ENCODE measurements at places on chromosomes 16 and 17.

DNA sequence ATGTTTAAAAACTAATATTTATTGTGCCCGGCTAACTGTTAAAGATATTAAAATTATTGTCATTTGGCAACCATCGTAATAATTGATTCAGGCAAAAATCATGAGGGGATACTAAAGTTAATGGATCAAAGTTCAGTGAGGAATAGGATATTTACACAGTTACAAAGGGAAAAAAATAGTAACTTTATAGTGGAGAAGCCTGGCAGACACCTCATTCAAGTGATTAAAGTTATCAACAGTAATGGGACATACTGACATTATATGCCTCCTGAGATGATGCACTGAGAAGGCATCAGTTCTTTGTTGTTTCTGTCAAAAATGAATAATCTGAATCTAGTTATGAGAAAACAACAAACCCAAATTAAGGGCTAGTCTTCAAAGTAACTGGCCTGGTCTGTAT is 77.1 kb downstream of the NLK start:
- DNase-seq: no peak

- DNase-seq: no peak
These were observed 75.6 kb upstream of the HNF1B start for GRCh38 chr17:37820313-37820994.

- DNase-seq: no peak
These were observed 7.8 kb downstream of the ITGAX start for GRCh38 chr16:31362476-31363405.

GRCh38 chr16:88649924-88650748 is 717 bp downstream of the CYBA start:
- DNase-seq: no peak

DNA sequence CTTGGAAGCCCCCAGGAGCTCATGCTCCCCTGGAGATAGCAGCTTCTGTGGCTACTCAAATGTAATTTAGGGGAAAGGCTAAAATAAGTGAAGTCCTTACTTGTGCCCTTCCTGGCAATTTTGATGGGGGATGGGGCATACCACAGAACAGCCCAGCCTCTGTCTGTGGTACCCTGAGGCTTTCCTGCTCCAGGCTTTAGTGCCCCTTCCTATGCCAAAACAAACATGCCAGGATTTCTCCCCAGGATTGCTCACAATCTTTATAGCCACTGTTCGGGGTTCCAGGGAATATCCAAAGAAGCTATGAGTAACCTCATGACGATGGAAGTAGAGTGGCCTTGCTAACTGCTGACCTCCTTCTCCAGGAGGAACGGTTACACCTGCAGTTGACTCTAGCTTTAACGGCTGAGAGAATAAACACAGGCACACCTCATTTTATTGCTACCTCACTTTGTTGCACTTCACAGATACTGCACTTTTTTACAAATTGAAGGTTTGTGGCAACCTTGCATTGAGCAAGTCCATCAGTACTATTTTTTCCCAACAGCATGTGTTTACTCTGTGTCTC is 24.9 kb downstream of the CCL4 start:
- no peak for DNase-seq

- no peak for DNase-seq
These were observed 16.3 kb downstream of the SLC47A1 start for GRCh38 chr17:19549746-19550623.

DNA sequence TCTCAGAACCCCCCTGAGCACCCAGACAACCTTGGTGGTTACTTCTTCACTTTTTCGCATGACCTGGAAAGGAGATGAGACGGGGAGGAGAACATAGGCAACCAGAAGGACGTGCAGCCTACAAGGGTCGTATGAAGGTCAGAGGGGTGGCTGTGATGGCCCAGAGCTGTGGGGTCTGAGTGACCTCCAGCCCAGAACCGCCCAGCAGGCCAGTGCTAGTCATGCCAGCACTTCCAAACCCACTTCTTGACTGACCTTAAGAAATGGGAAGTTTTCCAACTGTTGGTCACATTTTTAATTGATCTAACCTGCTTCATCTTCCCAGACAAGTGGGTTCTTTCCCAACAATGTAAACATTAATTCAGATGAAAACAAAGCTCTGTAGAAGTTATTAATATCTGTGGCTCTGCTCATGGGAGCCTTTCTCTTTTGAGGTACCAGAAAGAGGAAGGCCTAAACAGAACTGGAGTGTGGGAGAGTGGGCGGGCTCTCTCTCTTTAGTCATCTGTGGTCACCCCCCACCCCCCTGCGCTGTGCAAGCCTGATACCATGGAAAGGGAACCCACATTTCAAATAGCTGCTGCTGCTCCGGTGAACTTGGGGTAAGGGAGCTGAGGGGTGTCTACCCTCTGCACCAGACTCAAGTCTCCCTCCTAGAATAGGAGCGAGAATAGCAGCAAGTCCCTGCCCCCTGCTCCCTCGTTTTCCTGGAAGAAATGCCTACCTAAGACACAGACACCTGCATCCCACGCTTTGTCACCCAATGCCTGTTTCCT is 101.6 kb downstream of the RAB11FIP4 start:
- DNase-seq: no peak

GRCh38 chr16:12811441-12812383 is 8.0 kb upstream of the CPPED1 start:
- DNase-seq: no peak

DNA sequence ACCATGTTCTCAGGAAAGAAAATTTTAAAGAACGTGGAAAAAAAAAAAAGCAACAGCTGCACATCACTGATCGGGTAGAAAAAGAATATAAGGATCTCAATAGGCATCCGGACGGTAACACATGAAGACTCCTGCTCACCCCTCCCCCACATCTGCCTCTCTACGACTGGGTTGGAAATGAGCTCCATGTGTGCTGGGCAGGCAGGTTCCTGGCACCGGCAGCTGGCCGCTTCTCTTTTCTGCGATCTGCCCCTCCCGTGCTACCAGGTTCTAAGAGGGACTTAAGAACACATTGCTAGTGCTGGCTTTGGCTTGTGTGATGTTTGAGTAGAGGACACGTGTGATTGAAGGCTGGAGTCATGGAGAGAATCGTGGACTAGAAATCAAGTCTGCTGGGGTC is 115.5 kb downstream of the AATF start:
- no peak for DNase-seq

GRCh38 chr16:65745-66144 is 6.7 kb downstream of the RHBDF1 start:
- peak; percentile 68 for DNase-seq

DNA sequence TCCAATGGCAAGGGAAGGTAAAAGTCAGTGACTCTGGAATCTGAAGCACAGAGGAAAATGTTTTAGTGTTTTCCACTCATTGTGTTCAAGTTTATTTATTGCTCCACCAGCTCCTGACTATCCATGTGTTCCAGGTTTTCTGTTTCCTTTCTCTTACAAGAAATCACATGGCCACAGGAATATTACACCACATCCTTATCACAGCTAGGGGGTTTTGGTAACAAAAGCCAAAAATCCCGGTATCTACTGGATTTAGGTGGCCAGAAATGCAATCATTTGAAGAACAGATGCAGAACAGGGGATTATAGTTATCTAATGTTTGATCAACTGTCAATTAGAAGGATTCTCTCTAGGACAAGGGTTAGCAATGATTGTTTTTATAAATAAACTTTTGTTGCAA is 47.9 kb downstream of the STH start:
- DNase-seq: no peak

- no peak for DNase-seq
These were observed 236.4 kb upstream of the AXIN2 start for GRCh38 chr17:65797809-65798208.

DNA sequence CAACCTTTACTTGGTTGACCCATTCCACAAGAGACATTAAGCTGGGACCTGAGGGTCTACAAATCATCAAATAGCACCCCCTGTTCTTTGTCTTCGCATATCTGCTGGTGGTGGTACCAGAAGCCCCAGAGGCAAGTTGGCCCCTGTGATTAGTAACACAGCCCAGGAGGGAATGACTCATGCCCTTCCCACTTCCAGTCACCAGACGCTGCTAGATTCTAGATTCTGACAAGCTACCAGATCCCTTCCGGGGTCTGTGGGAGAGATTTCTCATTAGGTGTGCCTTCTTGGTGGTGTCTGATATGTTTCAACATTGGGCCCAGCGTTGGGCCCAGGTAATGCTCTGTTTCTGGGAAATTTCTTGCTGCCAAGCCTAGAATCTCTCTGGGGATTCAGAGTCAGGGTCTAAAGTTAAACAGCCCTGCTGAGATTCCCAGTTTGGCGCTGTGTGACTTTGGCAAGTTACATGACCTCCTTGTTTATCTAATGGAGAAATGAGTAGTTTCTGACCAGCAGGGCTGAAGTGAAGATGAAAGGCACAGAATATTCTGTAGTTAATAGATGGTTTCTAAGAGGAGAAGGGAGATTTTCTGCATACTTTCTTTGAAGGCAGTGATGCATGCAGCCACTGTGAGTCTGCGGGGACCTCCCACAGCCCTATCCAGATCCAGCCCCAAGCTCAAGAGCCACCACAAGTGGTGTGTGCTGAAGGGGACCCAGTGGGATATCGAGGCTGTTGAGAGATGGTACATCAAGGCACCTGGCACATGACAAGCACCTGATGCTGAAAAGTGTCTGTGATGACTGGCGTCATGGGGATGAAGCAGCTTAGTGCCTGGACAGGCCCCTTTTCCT is 3.9 kb downstream of the TRPV2 start:
- DNase-seq: no peak

DNA sequence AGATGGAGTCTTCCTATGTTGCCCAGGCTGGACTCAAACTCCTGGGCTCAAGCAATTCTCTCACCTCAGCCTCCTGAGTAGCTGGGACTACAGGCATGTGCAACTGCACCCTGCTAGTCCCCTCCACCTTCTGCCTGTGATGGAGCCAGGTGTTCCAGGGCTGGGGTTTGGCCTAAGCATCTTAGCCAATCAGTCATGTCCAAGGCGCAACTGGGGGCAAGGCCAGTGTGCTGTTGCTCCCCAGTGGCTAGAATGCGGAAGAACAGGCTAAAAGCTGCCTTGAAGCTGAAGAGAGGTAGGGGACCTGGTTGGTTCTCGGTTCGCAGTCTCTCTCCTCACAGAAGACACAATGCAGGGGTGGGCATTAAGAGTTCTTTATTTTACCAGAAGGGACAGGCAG is 18.6 kb downstream of the FLOT2 start:
- DNase-seq: peak; percentile 76

GRCh38 chr16:9447195-9447551 is 355.7 kb downstream of the HAPSTR1 start:
- no peak for DNase-seq

DNA sequence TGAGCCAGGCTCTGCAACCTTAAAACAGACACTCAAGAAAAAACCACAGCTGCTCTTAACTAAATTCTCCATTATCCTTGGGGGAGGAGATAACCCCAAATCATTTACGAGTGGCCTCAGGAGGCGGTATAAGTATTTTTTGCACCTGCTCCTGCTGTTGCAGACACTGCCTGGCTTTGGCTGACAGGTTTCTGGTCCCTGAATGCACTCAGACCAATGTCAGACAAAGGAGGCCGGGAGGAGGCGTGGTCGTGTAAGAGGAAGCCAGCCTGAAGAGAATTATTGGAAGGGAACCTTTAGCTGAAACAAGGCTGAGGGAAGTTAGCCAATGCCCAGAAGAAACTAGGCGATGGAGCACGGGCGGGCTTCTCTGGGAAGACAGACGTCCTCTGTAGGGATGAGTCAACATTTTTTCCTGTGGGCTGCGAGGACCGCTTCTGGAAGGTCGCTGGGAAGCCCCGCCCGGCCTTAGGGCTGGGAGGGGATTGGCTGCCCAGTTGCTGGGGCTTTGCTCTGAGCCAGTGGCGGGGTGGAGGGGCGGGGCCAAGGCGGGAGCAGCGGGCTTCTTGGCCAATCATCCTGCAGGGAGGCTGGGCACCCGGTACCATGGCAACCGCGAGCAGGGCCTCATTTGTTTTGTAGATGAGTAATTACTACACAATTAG is 82.3 kb downstream of the CCDC182 start:
- peak; percentile 98 for DNase-seq

DNA sequence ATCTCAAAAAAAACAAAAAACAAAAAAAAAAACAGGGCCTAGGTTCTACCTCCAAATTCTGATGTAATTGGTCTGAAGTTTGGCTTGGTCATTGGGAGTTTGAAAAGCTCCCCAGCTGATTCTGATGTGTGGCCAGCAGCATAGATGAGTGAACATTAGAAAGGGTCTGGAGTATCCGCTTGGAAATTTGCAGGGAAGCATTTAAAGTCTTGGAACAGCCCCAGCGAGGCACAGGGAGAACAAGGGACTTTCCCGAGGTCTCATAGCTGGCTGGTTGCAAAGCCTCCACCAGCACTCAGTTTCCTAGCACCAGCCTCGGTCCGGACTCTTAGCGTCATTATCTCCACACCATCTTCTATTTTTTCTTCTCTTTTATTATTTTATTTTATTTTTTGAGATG is 70.8 kb downstream of the RAB11FIP4 start:
- no peak for DNase-seq

DNA sequence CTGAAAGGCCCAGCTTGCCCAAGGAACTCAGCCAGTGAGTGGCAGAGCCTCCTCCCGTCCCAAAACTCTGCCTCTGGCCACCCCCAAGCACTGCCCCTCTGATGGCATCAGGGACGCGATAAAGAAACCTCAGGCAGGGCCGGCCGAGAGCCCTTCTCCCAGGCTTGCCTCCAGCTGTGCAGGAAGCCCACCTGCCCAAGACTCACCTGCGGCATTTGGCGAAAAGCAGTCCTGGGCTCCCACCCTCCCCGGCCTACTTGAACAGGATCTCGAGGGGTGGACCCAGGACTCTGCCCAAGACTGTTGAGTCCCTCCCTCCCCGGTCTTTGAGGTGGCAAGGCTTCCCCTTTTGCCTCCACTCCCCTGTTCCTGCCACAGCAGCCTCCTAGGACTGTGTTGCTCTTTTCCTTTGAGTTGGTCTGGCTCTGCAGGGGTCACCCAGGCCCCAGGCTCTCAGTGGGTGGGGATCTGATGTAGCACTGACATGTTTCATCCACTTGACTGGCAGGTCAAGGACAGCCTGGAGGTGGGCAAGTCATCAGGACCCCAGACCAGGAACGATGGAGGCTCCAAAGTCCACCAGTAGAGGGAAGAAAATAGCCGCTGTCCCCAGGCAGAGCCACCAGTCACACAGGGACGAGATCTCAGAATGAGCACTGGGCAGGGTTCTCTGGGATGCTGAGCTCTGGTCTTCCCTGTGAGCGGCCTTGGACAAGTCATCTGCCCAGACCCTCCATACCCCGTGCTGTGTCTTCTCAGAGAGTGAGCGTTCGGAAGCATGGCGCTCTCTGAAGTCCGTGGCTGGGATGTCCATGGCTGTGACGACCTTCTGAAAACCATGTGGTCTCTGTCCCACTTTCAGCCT is 111.0 kb upstream of the TNRC6C start:
- no peak for DNase-seq

- peak; percentile 24 for DNase-seq
These were observed 128.2 kb downstream of the ZNF778 start for GRCh38 chr16:89345642-89346150.

- DNase-seq: no peak
These were observed 80.6 kb upstream of the CCL2 start for GRCh38 chr17:34174496-34174895.

All from COR-L47 (cell line).